ENCODE measurements at places on chromosomes 7 and 10. TPM values are rescaled to one million over a fixed set of nuclear protein-coding genes. Genes with fewer than 3 reads are reported as not detected.
A peak's percentile ranks its signal among the peaks of the same experiment; 100 is the strongest.

The GPR15LG gene
- 0.38 TPM for total RNA-seq

The MYL10 gene
- total RNA-seq = not detected

The TFAM gene
- 69.9 TPM for total RNA-seq

The ZNF853 gene
- total RNA-seq = 2.8 TPM

The AGR2 gene
- total RNA-seq = 1.7 TPM

- peaks cover 5% of the 10 kb centered on the region for H3K4me1 ChIP-seq
- no peak for DNase-seq
- no peaks in the 10 kb centered on the region for H3K27me3 ChIP-seq
- no peaks in the 10 kb centered on the region for H3K36me3 ChIP-seq
- peak overlapping the region; percentile 81 for H3K27ac ChIP-seq
Observed at GRCh38 chr7:27661811-27662489, 733 bp downstream of the HIBADH start.

DNA sequence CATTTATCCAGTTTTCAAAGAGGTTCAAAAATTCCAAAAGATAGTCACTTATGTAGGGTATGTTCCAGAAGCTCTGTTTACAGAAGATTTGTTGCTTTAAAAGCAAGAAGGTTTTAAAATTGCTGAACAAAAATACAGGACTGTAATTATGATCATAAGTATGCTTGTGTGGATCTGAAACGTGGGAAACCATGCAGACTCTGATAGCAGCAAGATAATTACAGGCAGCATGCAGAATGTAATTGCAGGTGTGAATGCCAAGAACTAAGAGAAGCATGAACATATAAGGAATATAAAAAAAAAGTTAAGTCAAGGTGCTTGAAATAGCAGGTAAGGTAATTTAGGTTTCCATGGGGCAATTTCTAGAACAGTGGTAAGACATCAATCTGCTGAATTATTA is 405.7 kb downstream of the ARL4A start:
- DNase-seq = no peak
- no peaks in the 10 kb centered on the region for H3K36me3 ChIP-seq
- H3K27me3 ChIP-seq = no peaks in the 10 kb centered on the region
- no peak overlapping the region for H3K27ac ChIP-seq
- H3K4me3 ChIP-seq = no peak overlapping the region

DNA sequence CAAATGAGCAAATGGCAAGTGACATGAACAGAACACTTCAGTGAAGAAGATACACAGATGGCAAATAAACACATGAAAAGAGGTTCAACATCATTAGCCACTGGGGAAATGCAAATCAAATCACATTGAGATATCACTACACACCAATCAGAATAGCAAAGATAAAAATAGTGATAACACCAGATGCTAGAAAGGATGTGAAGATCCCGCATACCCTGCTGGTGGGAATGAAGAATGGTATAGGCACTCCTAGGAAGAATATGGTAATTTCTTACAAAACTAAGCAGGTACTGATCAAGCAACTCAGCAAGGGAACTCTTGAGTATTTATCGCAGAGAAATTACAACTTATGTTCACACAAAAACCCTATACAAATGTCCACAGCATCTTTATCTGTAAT is 11.2 kb downstream of the LAMB4 start:
- no peak overlapping the region for H3K27ac ChIP-seq
- no peaks in the 10 kb centered on the region for H3K36me3 ChIP-seq
- DNase-seq = no peak
- H3K27me3 ChIP-seq = no peaks in the 10 kb centered on the region
- H3K4me1 ChIP-seq = no peaks in the 10 kb centered on the region

GRCh38 chr10:62196528-62196927 is 72.1 kb downstream of the RTKN2 start:
- H3K36me3 ChIP-seq = no peaks in the 10 kb centered on the region
- H3K4me3 ChIP-seq = no peak overlapping the region
- H3K27me3 ChIP-seq = no peaks in the 10 kb centered on the region

- H3K27ac ChIP-seq = no peak overlapping the region
- H3K27me3 ChIP-seq = peaks cover 2% of the 10 kb centered on the region
- no peaks in the 10 kb centered on the region for H3K4me1 ChIP-seq
Observed at GRCh38 chr7:134375206-134375605, 58.5 kb upstream of the SLC35B4 start.

DNA sequence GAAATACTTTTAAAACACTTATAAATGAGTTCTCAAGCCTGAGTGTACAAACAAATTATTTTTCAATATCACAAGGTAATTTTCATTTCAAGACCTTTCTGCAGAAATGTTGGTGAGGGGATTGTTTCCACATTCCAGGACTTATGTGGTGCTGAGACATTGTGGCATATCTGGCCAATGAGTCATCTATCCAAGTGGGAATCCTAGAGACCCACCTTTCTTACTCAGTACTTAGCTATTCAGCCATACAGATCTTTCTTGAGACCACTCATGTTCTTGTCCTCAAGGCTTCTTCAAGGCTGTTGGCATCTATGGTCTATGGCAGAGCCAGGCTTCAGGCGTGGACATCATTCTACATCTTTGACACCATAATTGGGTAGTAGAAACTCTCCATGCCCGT is 225.4 kb downstream of the DKK1 start:
- no peak for DNase-seq
- no peak overlapping the region for H3K27ac ChIP-seq

- no peak overlapping the region for H3K27ac ChIP-seq
- DNase-seq = no peak
- H3K36me3 ChIP-seq = no peaks in the 10 kb centered on the region
- H3K27me3 ChIP-seq = no peaks in the 10 kb centered on the region
Observed at GRCh38 chr7:106466867-106467266, 182.1 kb upstream of the NAMPT start.

Data from thymus (tissue), 14 donors.